SW 1271 (cell line): ENCODE measurements at places on chromosomes 2 and 18.

DNA sequence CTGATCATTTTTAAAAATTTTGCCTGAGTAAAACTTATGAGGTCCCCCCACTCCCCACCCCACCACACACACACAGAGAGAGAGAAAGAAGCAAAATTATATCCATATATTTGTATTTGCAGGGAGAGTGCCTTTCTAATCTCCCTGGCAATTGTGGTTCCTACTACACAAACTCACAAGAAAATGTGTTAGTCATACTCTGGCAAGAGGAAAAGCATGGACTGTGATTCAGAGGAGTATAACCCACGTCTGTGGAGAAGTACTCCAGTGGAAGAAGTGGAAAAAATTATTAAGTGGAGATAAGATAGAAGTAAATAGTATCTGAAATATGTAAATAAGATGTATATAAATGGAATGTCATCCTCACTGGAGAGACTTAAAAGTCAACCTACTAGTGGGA lies 114.0 kb downstream of the DSEL start:
- no peak for DNase-seq

DNA sequence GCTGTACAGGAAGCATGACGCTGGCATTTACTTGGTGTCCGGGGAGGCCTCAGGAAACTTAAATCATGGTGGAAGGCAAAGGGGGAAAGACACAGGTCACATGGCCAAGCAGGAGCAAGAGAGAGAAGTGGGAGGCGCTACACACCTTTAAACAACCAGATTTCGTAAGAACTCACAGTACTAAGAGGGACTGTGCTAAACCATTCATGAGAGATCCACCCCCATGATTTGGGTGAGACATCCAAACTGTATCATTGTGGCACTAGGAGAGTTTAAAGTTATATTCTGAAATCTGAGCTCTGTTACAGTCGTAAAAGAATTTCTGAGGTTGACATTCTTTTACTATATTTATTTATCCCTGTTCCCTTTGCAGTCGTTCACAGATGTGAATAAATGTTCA lies 116.6 kb downstream of the ICA1L start:
- no peak for DNase-seq

DNA sequence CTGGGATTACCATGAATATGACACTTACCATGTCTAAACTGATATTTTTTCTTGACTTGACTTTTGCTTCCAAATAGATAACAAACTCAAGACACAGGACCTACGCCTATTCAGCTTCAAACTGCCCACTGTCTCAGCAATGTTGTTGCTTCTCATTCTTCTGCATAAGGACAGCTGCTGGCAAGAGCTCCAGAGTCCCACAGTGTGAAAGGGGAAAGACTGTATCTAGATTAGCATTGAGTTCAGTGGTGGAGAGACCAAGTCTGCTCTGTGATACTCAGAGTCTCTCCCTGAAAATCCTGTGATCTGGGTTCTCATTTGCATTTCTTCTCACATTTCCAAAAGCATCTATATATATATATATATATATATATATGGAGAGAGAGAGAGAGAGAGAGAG lies 247.9 kb upstream of the NT5C1B start:
- DNase-seq, result no peak

DNA sequence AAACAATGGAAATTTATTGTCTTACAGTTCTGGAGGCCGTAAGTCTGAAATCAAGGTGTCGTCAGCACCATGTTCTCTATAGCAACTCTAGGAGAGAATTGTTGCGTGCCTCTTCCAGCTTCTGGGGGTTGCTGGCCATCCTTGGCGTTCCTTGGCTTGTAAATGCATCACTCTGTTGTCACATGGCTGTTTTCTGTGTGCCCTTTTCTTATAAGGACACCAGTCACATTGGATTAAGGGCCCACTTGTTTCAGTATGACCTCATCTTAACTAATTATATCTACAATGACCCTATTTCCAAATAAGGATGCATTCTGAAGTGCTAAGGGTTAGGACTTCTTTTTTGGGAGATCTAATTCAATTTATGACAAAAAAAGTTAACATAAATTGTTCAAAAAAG lies 1.4 kb upstream of the PLEK start:
- DNase-seq, result no peak

GRCh38 chr18:31512203-31512764 lies 14.3 kb downstream of the DSG2 start:
- DNase-seq, result no peak
